ENCODE measurements at places on chromosomes 1 and 21.

GRCh38 chr1:212701910-212702309 lies 2.3 kb upstream of the BATF3 start:
- no peak for DNase-seq

DNA sequence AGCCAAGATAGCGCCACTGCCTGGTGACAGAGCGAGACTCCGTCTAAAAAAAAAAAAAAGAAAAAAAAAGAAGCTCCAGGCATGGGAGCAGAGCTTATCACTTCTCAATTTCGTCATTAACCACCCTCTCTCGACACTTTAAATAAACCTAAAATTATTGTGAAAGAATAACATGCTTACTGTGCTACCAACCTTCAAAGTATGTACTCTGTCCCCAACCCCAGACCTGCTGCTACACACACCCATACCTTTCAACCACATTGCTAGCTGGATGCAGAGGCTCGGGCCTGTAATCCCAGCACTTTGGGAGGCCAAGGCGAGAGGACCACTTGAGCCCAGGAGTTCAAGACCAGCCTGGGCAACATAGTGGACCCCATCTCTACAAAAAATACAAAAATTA lies 38.7 kb downstream of the GNPAT start:
- no peak for DNase-seq

GRCh38 chr1:156073740-156074139 lies 8.5 kb downstream of the MEX3A start:
- DNase-seq = no peak

GRCh38 chr1:241095847-241096246 lies 261.2 kb downstream of the RGS7 start:
- DNase-seq = no peak

- no peak for DNase-seq
Measured at GRCh38 chr1:177915641-177916040, 54.2 kb downstream of the SEC16B start.

GRCh38 chr1:5525597-5526384 lies 466.4 kb downstream of the NPHP4 start:
- no peak for DNase-seq

GRCh38 chr1:56660293-56660692 lies 15.2 kb downstream of the PRKAA2 start:
- DNase-seq = no peak

DNA sequence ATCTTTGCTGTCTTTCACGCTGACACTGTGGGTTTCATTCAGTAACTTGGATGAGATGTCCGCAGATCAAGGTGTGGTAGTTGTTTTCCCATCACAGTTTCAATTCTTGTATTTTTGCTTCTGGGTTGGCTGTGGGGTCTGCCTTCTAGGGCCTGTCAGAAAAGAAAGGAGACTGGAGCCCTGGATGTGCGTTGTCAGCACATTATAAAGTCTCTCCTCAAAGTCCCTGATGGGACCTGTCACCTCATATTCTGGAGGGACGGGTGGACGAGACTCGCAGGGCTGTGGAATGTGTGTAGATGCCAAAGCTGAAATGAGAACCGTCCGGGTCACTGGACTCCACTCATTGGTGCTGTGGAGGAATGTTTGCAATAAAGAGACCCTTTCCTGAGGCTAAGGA lies 11.3 kb downstream of the IGSF5 start:
- no peak for DNase-seq

DNA sequence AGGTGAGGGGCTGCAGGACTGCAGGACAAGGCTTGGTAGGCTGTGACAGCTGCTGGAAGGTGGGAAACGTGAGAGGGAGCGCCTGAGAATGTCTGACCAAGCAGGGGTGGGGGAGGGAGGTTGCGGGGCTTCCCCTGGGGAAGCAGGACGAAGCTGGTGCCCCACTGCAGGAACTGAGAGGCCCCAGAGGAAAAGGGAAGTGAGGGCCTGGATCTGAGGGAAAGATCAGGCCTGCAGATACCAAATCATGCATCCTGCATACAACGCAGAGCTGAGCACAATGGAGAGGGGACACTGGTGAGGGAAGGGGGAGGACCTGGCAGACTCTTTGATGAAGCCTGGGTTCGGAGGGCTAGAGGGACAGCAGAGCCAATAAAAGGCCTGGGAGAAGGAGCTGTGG lies 65.7 kb upstream of the BACE2 start:
- DNase-seq = no peak

- DNase-seq = no peak
Measured at GRCh38 chr1:190880352-190880751, 402.7 kb upstream of the BRINP3 start.

DNA sequence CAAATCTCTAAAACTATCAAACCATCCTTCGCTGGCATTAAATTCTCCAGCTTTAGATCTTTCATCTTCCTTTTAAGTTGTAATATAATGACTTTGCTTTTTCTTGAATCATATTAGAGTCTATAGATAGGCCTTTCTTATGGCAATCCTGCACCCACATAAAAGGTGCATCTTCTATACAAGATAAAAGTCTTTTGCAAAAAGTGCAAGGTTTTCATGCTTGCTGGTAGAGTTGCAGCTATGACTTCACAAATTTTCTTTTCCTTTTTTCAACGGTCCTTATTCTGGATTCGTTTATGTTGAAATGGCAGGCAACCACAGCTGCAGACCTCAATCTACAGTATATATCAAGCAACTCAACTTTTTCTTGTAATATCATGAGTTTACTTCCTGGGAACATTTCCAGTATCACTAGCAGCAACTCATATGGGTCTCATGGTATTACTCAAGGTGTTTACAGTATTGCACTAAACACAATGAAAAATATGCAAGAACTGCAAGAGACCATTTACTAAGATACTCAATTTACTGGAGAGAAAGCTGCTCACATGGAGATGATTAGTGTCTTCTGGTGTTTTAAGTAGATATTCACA lies 22.1 kb downstream of the OMA1 start:
- no peak for DNase-seq

DNA sequence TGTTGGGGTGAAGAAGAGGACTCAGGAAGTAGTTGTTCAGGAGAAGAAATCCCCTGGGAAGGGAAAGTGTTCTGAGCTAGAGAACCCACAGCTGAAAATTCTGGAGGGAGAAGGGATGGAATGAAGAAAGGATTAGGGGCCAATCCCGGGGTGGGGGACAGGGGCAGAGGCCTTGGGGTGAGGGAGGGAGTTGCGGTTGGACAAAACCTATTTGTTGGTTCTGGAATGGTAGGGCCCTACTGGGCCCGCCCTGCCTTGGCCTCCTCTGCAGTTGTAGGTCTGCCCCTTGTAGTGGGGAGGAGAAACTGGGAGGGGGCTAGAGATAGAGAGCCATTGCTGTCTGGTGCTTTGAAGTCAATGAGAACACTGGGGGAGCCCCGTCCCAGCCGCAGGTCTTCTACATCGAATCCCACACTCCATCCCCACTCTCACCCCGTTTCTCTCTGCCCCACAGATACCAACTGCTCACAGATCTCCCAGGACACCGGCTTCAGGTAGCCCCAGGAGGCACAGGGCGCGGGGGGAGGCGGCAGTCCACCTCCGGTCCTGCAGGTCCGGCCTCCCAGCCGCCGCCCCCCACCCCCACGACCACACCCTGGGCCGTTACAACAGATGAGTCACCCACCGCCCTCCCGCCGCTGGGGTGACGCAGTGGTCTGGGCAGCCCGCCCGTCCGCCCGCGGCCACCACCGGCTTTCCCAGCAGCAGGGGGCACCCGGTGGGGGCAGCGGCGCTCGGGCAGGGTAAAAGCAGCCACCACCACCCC lies 1.1 kb downstream of the TAGLN2 start:
- no peak for DNase-seq

DNA sequence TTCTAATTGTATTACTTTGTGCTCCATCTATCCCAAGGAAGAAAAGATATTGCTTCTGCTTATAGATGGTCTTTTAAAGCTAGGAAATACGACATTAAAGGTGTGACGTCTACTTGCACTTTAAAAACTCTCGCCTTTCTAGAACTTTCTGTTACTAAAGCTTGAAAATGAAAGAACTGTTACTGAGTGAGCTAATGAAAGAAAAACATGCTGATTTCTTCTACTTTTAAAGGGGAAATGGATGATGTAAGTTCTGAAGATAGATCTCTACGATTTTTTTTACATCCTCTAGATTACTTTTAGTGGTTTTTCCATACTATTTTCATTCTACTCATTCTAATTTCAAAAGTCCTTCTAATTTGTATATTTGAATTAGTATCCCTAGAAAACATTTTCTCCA lies 387.5 kb downstream of the USP25 start:
- no peak for DNase-seq

- DNase-seq = no peak
Measured at GRCh38 chr21:38249696-38250278, 7.0 kb upstream of the KCNJ15 start.

- no peak for DNase-seq
Measured at GRCh38 chr1:65036570-65037051, 70.3 kb upstream of the JAK1 start.

DNA sequence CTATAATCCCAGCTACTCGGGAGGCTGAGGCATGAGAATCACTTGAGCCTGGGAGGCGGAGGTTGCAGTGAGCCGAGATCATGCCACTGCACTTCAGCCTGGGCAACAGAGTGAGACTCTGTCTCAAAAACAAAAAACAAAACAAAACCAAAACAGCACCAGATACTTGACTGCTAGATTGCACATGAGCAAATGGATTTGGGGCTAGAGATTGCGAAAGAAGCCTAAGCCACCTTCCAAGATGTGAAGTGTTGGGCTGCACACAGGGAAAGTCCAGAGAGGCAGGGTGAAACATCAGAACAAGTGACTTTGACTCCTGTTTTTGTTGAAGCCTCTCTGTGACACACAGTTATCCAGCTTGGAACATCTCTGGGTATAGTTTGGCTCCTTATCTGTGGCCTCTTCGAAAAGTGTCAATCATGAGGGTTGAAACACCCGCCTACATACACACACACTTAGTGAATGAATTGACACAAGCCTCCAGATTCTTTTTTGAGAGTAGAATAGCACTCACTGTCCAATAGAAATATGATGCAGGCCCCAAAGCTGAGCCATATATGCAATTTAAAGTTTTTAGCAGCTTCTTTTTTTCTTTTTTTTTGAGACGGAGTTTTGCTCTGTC lies 34.2 kb upstream of the GPR137B start:
- DNase-seq = no peak

GRCh38 chr1:230047114-230047865 lies 19.7 kb upstream of the GALNT2 start:
- no peak for DNase-seq

DNA sequence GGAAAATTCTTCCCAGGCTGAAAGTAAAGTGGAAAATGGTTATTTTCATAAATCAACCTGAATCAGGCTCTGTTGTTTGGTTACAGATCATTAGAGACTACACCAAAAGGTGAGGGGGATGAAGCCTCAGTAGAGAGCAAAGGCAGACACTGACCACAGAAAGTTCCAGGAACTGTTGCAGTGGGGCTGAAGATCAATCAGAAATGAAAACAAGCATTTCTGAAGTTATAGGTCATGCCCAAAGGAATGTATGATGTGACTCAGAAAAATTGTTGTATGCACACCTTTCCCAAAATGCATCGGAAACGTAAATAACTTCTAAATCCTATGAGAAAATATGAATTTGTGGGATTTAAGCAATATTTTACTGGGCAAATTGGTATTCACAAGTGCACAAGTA lies 63.3 kb downstream of the FYB2 start:
- no peak for DNase-seq

- no peak for DNase-seq
Measured at GRCh38 chr21:44291078-44291935, 5.6 kb downstream of the AIRE start.

DNA sequence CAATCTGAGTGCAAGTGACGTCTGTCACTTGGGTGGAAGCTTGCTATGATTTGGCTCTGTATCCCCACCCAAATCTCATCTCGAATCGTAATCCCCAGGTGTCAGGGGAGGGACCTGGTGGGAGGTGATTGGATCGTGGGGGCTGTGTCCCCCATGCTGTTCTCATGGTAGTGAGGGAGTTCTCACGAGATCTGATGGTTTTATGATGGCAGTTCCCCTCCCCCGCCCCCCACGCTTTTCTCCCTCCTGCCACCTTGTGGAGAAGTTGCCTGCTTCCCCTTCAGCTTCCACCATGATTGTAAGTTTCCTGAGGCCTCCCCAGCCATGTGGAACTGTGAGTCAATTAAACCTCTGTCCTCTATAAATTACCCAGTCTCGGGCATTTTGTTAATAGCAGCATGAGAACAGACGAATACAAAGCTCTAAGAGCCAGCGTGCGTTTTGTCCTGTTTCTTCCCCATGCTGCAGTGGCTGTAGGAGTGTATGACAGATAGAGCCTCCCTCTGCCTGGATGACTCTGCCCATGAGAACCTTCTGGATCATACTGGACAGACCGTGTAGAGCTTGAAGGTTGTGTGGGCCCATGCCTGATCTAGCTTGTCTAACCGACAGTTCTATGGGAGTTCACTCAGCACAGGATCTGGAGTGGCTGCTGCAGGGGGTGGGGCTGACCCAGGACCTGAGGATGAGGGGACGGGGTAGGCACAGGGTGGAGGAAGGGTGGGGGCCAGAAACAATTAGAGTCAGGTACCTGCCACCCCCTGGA lies 139.7 kb upstream of the ERRFI1 start:
- no peak for DNase-seq

- DNase-seq = no peak
Measured at GRCh38 chr1:8740034-8740449, 77.4 kb downstream of the RERE start.

DNA sequence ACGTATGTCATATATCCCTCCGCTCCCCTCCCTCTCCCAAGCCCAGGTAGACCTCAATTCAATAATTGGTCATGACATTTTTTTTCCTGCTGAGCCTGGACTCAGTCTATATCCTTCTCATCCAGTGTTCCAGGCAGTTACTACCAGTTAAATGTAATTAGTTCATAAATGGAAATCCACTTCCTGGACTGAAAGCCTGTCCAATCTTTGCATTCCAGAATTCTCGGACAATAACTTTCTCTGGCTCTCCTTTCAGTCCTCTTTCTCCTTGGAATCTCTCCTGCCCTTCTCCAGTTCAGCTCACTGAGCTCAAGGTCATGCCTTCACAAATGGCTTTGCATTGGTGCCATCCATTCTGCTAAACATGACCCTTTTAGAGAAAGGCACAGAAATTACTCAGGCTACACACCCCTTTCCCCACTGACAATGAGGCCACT lies 34.8 kb downstream of the VWA5B1 start:
- no peak for DNase-seq

GRCh38 chr1:79679916-79680315 lies 673.4 kb upstream of the ADGRL4 start:
- no peak for DNase-seq

DNA sequence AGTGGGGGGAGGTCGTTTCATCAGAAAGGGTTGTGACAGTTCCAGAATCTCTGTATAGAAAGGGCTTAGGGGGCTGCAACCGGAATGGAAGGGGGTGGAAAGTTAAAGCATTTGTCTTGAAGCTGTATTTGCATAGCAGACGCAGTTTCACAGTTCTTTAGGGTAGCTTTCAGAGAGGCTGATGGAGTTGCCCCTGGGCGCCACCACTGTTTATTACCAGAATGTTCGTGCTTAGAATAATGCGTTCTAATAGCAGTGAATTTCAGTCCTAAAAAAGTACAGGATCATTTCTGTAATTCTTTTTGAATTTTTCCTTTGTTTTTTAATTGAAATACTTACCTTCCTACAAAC lies 1.3 kb downstream of the EXO1 start:
- no peak for DNase-seq

- no peak for DNase-seq
Measured at GRCh38 chr1:115430441-115431158, 92.6 kb upstream of the NGF start.

GRCh38 chr1:76023669-76024435 lies 50.7 kb upstream of the ST6GALNAC3 start:
- peak; percentile 7 for DNase-seq
